ENCODE measurements at places on chromosomes 6 and 20.

DNA sequence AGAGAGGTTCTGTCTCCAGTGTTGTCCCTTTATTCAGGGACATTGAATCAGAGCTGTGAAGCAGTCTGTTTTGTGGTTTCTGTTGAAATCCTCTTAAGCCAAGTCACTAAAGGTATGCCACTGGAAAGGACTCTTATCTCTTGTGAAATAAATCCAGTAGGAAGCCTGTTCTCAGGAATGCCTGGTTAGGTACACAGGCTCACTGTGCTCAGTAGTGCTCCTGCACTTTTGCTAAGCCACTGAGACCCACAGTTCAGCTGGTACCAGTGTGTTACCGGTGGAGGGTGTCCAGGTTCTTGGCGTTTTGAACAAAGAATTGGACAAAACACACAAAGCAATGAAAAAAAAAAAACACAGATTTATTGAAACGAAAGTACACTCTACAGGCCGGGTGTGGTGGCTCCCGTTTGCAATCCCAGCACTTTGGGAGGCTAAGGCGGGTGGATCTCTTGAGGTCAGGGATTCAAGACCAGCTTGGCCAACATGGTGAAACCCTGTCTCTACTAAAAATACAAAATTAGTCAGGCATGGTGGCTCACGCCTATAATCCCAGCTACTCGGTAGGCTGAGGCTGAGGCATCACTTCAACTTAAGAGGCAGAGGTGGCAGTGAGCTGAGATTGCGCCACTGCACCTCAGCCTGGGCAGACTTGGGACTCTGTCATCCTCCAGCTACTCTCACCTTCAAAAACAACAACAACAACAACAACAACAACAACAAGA, 186.1 kb downstream of the JARID2 start:
- DNase-seq, result no peak

DNA sequence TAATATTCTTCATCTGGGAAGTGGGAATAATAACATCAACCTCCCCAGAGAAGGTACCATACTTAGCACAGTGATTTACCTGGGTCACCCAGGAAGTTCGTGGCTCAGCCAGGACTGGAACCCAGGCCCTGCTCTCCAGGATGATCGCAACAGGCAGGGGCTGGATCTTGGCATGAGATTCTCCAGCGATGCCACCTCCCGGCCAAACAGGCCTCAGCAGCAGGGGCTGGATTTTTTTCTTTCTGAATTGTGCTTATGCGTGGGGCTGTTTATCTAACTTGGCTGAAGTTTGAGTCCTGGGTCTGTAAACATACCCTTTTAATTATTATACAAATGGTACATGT, 129.5 kb upstream of the PTPN1 start:
- DNase-seq, result no peak

DNA sequence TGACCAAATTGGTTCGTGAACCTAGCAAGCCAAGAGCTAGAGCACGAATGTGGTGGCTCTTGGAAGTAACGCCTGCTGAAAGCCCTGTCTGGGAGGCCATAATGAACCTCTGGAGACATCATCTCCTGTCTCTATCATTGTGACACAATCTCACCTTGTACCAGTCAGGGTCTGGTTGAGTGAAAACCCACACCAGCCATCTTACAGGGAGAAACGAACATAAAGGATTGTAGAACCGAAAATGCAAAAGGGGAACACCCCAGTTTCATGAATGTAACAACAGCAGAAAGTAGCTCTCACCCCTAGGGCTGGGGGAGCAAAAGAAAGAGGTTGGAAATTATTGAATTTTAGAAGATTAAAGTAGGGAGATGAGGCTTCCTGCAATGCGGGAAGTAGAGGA, 50.9 kb upstream of the TAB2 start:
- DNase-seq, result no peak

DNA sequence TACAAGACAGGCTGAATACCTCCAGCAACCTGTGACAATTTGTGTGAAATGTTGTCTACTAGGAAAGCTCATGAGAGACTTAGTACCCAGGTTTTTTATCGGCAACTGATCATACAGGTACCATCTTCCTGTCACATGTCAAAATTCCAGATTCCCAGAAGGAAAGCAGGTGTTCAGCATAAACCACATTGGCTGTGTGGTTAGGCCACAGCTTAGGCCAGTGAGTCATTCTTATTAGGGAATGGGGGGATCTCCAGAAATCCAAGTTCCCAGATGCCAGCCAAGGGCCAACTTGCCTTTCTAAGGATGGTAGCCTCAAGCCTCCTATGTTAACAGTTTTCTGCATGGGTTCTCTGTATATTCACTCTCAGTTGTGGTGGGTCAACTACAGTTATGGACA, 65.9 kb downstream of the FAM184A start:
- DNase-seq, result no peak

DNA sequence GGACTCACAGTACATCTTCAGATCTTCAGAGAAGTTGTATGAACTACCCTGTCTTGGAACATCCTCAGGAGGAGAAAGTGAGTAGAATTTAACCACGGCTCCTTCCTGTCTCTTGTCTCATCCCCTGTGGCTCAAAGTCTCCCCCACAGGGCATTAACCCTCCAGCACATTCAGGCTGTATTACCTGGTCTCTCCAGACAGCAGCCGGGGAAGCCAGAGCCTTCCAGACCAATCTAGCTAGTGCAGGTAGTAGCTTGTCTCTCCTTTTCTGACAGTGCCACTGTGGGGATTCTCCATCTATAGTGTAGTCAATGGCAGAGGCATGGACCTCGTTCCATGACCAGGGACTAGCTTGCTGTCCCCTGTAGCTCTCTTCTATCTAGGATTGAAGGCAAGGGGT, 16.9 kb upstream of the ELMO2 start:
- DNase-seq, result no peak

DNA sequence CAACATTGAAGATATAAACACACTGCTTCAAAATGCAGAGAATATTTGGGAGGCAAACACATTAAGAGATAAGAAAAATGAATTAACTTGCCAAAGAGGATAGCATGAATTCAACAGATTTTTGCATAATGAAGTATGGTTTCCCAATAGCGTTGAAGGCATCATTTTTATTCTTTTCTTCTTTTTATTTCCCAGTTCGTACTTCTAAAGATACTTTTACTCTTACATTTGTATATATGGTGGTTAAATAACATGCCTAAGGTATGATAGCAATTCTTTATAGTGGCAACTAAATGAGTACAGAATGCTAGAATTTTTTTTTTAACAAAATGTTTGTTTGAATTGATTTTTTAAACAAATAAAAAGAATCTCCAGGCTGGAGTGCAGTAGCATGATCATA, 473.4 kb upstream of the MARCKS start:
- no peak for DNase-seq

GRCh38 chr20:8601542-8601912, 467.4 kb upstream of the PLCB4 start:
- DNase-seq, result no peak

DNA sequence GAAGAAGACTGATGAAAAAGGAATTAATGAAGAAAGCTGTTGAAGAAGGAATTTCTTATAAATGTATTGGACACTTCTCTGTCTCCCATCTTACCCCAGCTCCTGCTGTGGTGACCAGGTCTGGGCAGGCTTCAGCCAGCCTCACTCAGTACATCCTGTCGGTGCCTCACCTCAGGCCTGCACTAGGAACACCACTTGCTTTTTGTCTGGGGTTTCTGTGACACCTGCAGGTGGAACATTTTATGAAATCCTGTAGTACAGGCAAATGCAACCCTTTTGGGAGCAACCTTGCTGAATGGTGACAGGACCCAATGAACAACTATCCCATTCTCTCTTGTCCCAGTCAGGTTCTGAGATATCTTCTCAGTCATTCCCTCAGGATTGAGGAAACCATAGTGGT, 129.7 kb downstream of the PRDM13 start:
- DNase-seq, result no peak

DNA sequence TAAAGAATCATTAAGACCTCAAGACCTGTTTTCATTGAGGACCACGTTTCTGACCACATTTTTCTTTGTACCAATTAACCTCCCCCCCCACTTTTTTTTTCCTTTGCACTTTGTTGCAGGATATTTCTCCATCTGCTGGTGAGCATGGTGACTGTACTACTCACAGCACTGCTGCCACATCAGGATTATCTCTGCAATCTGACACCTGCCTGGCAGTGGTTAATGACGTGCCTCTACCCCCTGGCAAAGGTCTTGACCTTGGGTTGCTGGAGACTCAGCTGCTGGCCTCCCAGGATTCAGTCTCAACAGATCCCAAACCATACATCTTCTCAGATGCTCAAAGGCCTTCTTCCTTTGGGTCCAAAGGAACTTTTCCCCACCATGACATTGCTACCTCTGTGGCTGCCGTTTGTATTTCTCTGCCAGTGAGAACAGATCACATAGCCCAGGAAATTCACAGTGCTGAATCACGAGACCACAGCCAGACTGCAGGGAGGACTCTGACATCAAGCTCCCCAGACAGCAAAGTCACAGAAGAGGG, 46.6 kb upstream of the EDN3 start:
- no peak for DNase-seq

GRCh38 chr20:45105317-45105716, 4.4 kb upstream of the KCNS1 start:
- DNase-seq, result no peak

DNA sequence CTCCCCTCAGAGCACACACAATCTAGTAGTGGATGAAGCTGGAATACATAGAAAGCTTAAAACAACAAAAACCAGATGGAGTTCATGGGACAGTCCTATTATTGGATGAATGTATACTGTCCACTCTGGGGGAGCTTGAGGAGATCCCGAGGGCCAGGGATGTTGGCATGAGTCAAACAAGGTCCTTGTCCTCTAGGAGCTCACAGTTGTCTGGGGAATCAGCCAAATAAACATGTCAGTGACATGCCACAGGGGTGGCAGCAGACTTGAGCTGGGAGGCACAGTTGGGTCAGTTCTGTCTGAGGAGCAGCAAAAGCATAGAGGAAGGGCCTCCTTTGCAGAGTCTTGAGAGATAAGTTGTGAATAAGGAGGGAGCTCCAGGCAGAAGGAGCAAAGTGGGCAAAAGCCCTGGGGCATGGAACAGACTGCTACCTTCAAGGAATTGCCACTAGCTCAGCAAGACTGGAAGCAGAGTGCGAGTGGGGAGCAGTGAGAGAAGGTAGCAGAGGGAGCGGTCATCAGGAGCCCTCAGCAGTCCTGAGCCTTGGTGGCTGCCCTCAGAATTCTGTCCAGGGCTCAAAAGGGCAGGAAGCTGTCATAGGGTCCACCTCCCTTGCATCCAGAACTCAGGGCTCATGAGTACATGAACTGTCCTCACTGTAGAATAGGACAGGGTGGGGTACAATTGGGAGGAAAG, 22.1 kb downstream of the L3MBTL1 start:
- DNase-seq, result no peak

- DNase-seq, result no peak
Measured at GRCh38 chr6:81105998-81106397, 646.5 kb downstream of the TENT5A start.

DNA sequence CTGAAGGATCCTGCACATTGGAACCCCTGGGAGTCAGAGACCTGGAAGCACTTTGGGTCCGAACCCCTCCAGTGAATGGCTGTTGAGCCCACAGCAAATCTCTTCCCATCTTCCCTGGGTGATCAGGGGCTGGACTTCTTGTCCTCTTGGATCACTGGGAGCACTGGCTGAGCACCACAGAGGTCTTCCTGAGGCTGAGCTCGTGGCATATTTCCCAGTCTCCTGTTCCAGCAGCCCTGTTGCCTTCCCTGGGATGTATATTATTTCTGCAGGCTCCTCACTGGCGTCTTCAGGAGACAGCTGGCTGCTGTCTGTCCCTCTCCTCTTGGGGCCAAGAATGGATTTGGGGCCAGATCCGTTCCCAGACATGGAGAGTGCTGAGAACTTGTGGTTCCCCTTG, 43.4 kb downstream of the PTK7 start:
- DNase-seq, result no peak

All from DMS79 (cell line).